ENCODE measurements at places on chromosomes 1 and 21.

DNA sequence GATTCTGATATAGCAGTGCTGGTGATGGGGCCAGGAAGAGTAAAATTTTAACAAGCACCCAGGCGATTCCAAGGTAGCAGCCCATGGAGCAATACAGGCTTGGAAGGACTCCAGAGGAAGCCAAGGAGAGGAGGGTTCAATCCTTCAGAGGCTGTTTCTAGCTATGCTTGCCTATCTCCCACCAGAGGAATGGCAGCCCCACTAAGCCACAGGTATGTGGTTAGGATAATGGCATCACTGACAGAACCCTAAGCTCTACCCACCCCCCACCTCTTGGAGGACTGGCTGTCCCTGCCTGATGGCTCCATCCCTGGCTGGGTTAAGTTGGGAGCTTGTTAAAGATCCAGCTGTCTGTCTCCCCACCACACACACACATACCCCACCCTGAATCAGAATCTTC is 19.3 kb upstream of the PTAFR start:
- no peak for DNase-seq

GRCh38 chr1:107682467-107682866 is 282.5 kb downstream of the VAV3 start:
- DNase-seq = no peak

- DNase-seq = no peak
These were observed 5.7 kb downstream of the SZRD1 start for GRCh38 chr1:16372535-16373285.

GRCh38 chr1:67194209-67194863 is 28.1 kb downstream of the IL23R start:
- peak; percentile 63 for DNase-seq

GRCh38 chr21:28068455-28069358 is 924.0 kb downstream of the LTN1 start:
- DNase-seq = no peak

GRCh38 chr1:112522621-112523020 is 13.9 kb downstream of the WNT2B start:
- no peak for DNase-seq

GRCh38 chr1:183285746-183286145 is 99.7 kb downstream of the LAMC2 start:
- DNase-seq = no peak

DNA sequence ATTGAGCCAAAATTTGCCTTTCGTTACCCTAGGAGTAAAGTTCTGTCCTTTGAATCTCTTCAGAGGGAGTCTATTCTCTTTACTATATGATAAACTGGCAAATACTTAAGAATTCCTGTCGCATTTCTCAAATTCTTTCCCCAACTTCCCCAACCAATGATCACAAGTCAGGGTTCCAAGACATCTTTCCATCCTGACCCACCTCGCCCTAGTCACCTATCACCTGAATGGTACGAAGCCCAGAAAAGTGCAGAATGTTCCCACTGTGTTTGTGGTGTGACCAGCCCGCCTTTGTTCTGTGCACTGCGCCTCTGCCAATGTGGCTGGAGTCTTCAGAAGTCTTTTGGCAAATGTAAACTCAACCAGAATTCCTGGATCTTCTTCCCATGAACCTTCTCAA is 132.5 kb downstream of the RNF220 start:
- DNase-seq = no peak

GRCh38 chr1:235068158-235069121 is 60.2 kb downstream of the TOMM20 start:
- DNase-seq = no peak

DNA sequence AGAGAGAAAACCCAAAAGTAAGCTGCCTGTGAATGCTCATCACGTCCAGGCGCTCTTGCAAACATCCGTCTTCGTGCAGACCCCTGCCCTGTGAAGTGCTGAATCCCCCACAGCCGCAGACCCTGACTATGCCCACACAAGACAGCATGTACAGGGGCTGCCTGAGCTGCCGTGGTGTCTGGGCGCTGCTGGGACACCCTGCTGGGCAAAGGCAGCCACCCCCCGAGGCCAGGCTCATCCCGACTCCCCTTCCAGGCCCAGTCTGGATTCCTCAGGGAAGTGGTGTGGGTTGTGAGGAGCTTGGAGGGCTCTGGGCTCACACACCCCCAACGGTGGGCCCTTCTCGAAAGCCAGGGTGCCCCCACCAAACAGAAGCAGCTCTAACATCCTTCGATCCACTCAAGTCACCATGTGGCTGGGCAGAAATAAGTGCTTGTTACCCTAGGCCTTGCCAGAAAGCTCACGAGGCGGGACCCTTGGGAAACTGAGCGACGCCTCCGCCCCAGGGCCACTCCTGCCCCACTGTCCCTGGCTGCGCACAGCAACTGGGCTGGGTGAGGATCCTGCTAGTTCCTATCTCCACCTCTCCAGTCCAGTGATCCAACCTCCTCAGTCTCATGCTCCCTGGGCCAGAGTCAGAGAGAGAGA is 4.8 kb upstream of the WNT9A start:
- no peak for DNase-seq

DNA sequence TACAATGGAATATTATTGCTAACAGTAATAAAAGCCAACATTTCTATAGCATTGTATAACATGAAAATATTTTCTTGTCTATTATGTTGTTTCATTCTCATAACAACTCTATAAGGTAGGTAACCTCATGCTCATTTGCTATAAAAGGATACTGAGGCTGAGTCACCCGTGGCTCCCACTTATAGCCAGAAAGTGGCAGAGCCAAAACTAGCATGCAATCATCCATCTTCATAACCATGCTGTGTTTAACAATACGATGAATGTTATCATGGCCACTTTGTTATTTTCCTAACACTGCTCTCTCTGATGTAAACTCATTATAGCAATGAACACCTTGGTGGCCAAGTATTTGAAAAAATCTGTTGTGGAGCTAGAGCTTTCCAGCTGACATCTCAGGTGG is 80.8 kb upstream of the JUN start:
- DNase-seq = no peak

DNA sequence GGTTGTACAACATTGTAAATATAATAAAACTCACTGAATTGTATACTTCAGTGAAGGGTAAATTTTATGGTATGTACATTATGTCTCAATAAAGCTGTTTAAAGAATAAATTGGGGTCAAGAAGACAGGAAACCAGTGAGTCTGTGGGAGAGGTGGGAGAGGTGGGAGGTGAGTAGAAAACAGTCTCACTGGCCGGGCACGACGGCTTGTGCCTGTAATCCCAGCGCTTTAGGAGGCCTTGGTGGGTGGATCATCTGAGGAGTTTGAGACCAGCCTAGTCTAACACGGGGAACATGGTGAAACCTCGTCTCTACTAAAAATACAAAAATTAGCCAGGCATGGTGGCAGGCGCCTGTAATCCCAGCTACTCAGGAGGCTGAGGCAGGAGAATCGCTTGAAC is 4.2 kb downstream of the MTMR11 start:
- no peak for DNase-seq

GRCh38 chr1:12407050-12407961 is 177.5 kb downstream of the VPS13D start:
- peak; percentile 58 for DNase-seq

DNA sequence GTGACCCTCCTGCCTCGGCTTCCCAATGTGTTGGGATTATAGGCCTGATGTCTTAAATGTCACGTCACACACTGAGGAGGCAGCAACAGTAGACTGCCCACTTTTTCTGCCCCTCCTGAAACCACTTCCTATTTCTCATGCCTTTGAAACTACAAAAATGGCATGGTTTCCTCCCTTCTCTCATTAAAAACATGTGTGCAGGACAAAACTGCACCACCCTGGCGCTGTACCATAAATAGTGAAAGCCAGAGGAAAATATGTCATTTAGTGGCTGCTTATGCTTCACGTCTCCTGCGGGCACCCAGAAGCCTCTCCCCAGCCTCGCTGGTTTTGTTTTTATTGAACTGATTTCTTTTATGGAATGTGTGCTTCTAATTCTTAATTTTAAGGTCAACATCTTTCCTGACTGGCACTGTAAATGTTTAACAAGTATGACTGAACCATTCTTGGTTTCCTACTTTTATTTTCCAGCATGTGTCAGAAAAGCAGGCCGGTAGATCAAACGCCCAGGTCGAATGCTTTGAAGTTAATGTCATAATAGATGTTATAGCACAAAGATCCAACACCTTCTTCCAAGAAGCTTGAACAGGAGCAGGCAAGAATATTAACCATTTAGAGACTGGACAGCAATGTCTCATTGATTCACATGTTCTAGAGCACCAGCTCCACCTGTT is 59.6 kb upstream of the C1orf87 start:
- DNase-seq = no peak

- no peak for DNase-seq
These were observed 217.6 kb downstream of the ADGRL2 start for GRCh38 chr1:82018319-82018718.

Data from CD4-positive, alpha-beta T cell treated with Interleukin-15 for 4 hours (primary cell).